ENCODE measurements at places on chromosomes 3 and 15.

DNA sequence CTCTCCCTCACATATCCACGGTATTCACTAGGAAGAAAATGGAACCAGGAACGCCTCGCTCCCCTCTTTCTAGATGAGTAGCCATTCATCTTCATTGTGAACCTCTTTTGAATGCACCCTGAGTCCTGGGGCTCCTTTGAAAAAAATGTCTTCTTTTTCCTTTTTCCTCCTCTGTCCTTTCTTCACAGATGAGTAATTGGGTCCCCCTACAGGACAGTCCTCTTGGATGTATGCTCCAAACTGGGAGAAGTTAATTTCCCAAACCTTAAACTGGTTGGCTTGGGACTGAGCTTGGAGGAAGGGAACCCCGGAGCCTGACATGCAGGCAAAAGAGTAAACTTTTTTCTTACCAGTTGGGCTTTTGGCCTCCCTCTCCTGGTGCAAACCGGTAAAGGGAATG is 108.8 kb downstream of the DPH6 start:
- no peak for DNase-seq

GRCh38 chr3:44576613-44577012 is 8.2 kb upstream of the ZNF660 start:
- no peak for DNase-seq

- no peak for DNase-seq
Measured at GRCh38 chr3:18544146-18544545, 119.0 kb upstream of the SATB1 start.

- no peak for DNase-seq
Measured at GRCh38 chr15:77495838-77496596, 75.3 kb downstream of the HMG20A start.

- DNase-seq: no peak
Measured at GRCh38 chr3:76405196-76405595, 619.8 kb upstream of the ZNF717 start.

GRCh38 chr3:124764746-124765145 is 34.5 kb downstream of the UMPS start:
- DNase-seq: no peak

DNA sequence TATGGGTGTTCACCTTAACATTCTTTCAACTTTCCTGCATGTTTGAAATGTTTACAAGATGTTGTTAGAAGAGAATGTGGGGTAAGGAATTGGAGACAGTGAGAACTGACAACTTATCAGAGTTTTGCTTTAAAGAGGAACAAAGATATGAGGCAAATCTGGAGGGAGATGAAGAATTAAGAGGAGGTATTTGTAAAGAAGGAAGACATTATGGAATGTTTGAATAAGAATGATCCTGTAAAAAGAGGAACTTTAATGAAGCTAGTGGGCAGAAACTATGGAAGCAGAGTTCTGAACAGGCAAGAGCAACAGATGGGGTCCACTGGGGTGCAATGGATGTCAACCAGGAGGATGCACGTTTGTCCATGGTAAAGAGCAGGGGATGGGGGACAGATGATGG is 27.7 kb downstream of the PLD1 start:
- DNase-seq: no peak

- DNase-seq: peak; percentile 78
Measured at GRCh38 chr3:7309641-7310102, 448.8 kb downstream of the GRM7 start.

- DNase-seq: no peak
Measured at GRCh38 chr15:69908590-69909420, 188.9 kb downstream of the TLE3 start.

GRCh38 chr3:61927332-61927731 is 366.0 kb downstream of the PTPRG start:
- DNase-seq: peak; percentile 79

- no peak for DNase-seq
Measured at GRCh38 chr3:185796431-185797107, 28.3 kb downstream of the IGF2BP2 start.

- no peak for DNase-seq
Measured at GRCh38 chr15:67775998-67776397, 49.3 kb upstream of the SKOR1 start.

- DNase-seq: no peak
Measured at GRCh38 chr3:45892161-45892560, 5.8 kb downstream of the CCR9 start.

GRCh38 chr15:67758619-67759300 is 66.5 kb upstream of the SKOR1 start:
- DNase-seq: no peak

- DNase-seq: no peak
Measured at GRCh38 chr3:168121184-168122017, 25.7 kb upstream of the GOLIM4 start.

DNA sequence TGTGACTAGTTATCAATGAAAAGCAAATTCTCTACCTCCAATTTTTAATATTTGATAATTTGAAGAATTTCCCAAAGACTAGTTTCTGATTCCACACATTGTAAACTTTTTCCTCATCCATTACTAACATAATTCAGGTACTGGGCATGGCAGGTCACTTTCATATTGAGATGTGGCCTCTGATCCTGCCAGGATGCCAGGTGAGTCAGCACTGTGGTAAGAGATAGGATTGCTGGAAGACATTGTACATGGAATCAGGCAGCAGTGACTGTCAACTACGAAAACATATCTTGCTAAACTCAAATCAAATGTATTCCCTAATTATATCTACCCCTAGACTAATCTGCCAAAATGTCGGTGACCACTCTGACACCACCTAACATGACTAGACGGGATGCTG is 33.2 kb upstream of the POU1F1 start:
- DNase-seq: no peak

GRCh38 chr3:78893161-78893560 is 874.6 kb downstream of the ROBO1 start:
- DNase-seq: no peak

- DNase-seq: no peak
Measured at GRCh38 chr3:99698932-99699331, 60.5 kb downstream of the COL8A1 start.

DNA sequence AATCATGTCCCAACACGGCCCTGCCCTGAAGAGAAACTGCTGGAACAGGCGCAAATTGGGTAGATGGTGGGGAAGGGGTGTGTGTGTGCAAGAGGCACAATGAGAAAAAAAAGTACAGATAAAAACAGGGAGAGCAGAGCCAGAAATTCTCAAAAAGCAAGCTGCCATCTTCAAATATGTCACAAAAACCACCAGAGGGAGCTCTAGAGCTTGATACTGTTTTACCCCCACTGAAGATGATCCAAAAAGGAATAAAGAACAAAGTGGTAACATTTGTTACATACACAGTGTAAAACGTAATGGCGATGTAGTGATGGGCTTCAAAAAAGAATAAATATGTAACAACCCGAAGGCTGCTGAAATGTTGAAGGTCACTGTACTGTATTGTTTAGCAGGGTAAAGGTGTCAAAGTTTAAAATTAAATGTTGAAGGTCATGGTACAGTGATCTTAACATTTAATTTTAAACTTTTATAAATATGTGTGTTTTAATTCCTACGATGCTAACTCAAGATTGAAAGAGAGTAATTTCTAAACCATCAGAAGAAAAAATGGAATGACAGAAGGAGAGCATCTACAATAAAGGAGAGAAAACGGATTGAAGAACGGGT is 6.0 kb downstream of the SNRPA1 start:
- no peak for DNase-seq

- DNase-seq: no peak
Measured at GRCh38 chr3:74590620-74591262, 23.7 kb downstream of the CNTN3 start.

DNA sequence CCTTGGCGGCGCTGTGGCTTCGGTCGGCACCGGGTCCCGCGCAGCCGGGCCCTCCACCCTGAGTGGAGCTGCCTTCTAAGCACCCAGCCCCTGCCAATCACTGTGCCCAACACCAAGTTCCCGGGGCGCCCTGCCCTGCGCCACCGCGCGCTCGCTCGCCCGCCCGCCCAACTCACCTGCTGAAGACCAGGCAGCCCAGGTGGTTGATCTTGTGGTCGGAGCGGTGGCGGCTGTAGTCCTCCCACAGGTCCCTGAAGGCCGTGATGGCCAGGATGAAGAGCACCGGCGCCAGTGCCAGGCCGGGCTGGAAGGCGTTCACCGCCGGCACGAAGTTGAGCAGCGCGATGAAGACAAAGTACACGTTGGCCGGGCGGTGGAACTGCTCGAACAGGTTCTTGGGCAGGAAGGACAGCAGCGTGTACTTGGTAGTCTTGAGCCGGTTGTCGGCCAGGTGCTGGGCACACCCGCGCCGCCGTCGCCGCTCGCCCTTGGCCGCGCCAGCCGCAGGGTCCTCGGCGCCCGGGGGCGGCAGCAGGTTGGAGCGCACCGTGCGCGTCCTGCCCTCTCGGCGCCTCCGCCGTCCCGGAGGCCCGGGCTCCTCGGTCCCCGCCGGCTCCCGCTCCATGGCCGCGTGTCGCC is 536 bp downstream of the ATP10A start:
- no peak for DNase-seq

- DNase-seq: no peak
Measured at GRCh38 chr3:48765376-48765775, 48.4 kb upstream of the IP6K2 start.

DNA sequence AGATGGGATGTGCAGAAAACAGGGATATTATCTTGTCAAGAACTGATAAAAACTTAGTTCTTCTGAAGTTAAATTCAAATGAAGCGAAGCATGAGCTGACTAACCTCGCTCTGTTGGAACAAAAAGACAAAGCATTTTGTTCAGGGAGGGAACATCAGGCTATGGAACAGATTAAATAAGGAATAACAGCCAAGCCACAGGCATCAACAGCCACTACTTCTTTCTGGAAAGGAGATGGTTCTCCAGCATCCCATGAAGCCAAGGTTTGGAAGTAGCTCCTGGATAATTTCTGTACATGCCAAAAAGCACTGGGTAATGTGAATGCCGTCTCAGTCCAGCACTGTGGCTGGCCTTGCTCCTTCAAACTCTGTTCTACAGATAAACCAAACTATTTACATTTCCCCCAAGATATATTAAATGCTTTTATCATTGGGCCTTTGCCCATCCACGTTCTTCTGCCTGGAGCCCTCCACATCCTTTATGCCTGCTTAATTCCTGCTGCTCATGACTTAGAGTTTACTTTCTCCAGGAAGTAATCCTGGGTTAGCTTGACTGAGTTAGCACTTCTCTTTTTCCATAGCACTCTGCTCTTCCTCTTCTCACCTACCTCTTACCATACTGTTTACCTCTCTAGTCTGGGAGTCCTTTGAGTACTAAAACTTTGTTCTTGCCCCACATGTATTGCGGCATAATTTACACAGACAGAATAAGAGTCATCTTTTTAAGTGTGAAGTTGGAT is 232.0 kb downstream of the CLSTN2 start:
- peak; percentile 10 for DNase-seq

DNA sequence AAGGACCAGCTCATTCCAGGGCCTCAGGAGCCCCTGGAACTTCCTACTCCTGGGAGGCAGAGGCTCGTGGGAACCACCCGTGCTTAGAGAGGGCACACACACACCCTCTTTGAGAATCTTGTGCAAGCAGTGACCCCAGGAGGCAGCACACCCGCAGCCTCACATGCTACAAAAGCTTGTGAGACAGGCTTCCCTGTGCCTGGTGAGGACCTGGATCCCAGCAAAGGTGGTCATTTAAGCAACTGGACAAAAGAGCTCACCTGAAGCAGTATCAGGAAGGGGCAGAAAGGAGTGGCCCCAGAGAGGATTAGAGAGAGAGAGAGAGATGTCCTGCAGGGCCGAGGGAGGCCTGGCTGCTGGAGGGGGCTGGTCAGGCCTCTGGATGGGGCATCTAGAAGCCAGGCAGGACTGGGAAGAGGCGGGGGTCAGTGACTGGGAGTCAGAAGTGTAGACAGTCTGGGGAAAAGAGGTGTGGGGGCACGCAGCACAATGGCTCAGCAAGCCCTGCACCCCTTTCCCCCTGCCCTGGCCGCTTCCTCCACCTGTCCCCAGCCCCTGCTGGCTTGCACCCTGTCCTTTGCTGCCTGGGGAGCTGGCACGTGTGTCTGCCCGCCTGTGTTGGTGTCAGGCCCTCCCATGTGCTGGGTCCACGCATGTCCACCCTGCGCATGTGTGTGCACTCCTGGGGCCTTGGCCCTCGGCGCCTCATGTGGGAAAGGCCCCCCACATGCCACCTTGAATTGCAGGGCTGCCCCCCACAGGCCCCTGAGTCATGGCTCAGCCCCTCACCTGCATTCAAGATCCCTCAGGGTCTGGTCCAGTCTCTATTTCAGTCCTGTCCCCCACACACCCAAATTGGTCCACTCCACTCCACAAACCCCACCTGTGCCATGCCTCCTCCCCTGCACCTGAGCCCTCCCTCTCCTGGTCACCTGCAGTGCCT is 36.9 kb downstream of the TSPAN3 start:
- no peak for DNase-seq

GRCh38 chr15:29470794-29471193 is 201.2 kb upstream of the NSMCE3 start:
- DNase-seq: no peak

DNA sequence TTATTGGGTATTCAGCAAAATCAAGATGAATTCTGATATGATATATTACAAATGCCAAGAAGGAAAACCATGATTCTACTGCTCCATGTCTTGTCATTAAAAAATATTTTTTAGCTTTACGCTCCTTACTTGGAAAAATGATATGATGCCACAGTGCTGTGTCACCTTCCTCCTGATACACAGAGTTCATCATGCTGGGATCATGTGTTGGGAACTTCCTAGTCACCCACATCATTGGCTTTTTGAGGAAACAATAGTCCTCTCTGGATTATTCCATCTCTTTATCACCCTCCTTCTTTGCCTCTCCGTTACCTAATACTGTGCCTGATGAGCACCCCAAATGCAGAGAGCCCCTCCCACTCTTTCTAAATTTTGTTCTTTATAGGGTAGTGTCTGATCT is 94.3 kb upstream of the PFN2 start:
- no peak for DNase-seq

DNA sequence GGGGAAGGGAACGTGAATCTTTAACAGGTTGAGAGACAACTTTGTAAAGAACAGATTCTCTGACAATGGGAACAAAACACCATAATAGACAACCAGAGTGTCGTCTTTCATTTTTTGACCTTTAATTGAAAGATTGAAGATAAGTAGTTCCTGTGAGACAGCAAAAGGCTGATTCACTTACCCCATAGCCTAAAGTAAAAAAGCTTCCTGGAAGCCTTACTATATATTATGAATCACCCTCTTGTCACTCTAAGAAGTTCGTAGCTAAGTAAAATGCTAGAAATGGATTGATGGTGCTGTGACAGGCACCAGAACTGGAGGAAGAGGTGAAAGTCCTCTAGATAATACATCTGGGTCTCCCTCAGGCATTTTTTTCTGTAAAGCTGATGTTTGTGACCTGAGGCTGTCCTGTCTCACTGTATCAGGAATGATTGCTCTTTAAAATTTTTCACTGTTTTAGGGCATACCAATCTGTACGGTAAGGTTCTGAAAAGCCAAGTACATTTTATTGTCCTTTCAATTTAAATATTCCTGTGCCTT is 824.6 kb upstream of the SEMA6D start:
- peak; percentile 3 for DNase-seq

GRCh38 chr3:188294823-188295487 is 141.0 kb downstream of the LPP start:
- peak; percentile 88 for DNase-seq

GRCh38 chr3:159144891-159145290 is 343.0 kb downstream of the MFSD1 start:
- no peak for DNase-seq

GRCh38 chr15:79157631-79158592 is 67.3 kb upstream of the RASGRF1 start:
- no peak for DNase-seq

All from fibroblast of skin of left biceps (primary cell).